ENCODE measurements at places on chromosomes 7 and 10.

DNA sequence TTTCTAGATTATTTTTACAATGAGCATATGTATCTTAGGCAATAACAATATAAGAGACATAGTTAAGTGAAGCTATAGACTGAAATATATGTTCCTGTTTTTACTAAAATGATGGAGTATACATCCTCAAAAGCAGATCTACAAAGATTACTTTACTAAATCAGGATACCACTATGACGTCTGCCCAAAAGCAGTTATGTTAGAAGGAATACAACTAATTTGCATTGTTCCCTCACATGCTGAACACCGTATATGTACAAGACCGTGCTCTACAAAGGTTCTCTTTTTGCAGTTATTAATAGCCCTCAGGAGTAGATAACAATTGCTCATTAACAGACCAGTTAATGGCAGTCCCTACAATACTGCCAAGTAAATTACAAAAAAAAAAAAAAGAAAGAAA, 137.5 kb downstream of the CD36 start:
- DNase-seq, result no peak

- no peak for DNase-seq
Observed at GRCh38 chr10:79017882-79018520, 50.8 kb upstream of the ZMIZ1 start.

- DNase-seq, result no peak
Observed at GRCh38 chr7:150398108-150398964, 19.2 kb downstream of the ZNF775 start.

DNA sequence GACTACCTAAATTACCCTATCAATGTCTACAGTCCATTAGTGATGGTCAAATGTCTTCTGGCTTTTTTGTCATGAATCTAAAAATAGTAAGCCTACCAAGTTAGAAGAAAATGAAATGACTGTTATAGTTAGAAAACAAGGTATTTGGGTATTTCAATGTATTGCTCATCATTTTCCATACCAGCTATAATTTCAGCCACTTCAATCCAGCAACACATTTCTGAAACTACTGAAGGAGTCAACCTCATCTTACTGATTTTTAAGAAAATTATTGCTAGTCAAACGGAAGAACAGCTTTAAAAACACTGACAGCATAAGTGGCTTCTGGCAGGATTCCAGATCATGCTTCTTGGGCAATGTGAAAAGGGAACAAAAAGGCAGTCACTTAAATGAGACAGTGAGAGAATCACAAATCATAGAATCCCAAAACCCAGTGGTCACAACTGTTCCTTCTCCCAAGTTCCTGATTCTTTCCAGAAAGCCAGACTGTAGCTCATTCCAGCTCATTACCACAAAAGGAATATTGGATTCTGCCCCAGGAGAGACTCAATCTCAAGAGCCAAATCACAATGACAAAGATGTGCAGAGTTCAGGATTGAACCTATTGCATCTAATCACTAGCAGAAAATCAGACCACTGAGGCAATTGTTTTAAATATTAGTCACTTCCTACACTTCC, 61.2 kb upstream of the LRRN3 start:
- DNase-seq, result peak; percentile 32

- no peak for DNase-seq
Observed at GRCh38 chr10:116737627-116738327, 4.6 kb downstream of the HSPA12A start.

- DNase-seq, result no peak
Observed at GRCh38 chr7:66758950-66759628, 18.6 kb downstream of the RABGEF1 start.

DNA sequence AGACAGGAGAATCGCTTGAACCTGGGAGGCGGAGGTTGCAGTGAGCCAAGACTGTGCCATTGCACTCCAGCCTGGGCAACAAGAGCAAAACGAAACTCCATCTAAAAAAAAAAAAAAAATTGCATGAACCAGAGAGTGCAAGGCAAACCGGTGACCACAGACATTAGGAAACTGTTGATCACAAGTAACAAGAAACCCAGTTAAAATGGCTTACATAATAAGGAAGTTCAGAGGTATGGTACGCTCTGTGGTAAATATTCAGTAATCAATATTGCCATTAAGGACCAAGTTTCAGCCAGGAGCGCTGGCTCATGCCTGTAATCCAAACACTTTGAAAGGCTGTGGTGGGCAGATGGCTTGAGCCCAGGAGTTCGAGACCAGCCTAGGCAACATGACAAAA, 9.2 kb upstream of the NT5C2 start:
- DNase-seq, result no peak

- DNase-seq, result no peak
Observed at GRCh38 chr7:134946260-134946659, 40.0 kb upstream of the AGBL3 start.

DNA sequence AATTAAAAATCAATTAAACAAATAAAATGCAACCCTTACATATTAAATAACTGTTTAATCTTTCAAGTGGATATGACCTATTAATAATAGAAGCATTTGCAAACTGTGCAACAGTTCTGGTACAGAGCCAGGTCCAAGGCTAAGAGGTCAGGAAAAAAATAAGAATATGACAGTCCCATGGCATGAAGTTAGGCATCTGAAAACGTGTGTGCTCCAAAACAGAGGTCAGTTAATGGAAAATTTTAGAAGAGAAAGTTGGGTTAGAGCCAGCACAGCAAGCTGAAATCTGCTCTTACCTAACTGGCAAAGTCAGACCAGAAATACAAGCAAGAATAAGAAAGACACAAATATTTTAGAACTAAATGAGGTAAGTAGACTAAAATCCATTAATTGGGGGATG, 757.7 kb downstream of the GRM8 start:
- no peak for DNase-seq

- no peak for DNase-seq
Observed at GRCh38 chr7:88361357-88361756, 54.7 kb upstream of the STEAP4 start.

DNA sequence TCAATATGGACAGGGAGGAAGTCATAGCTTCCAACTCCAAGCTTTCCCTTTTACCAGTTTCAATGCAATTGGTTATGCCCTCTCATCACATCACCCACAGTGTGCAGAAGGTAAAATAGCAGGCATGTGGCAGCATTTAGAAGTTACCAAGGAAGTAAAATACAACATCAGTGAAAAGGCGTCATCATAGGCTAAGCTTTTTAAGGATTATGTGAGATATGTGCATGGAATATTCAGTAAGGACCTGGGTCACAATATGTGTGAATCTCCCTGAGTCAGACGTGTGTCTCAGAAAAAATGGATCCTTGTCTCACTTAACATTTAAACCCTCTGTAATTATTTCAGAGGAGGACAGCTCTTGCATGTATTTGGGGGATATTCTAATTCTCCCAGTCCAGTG, 522.8 kb upstream of the POM121L12 start:
- DNase-seq, result no peak

GRCh38 chr10:96097865-96098264, 32.2 kb upstream of the ZNF518A start:
- DNase-seq, result no peak

- DNase-seq, result no peak
Observed at GRCh38 chr10:30346615-30347014, 2.5 kb downstream of the MTPAP start.

GRCh38 chr7:6242561-6242960, 29.9 kb downstream of the CYTH3 start:
- no peak for DNase-seq

DNA sequence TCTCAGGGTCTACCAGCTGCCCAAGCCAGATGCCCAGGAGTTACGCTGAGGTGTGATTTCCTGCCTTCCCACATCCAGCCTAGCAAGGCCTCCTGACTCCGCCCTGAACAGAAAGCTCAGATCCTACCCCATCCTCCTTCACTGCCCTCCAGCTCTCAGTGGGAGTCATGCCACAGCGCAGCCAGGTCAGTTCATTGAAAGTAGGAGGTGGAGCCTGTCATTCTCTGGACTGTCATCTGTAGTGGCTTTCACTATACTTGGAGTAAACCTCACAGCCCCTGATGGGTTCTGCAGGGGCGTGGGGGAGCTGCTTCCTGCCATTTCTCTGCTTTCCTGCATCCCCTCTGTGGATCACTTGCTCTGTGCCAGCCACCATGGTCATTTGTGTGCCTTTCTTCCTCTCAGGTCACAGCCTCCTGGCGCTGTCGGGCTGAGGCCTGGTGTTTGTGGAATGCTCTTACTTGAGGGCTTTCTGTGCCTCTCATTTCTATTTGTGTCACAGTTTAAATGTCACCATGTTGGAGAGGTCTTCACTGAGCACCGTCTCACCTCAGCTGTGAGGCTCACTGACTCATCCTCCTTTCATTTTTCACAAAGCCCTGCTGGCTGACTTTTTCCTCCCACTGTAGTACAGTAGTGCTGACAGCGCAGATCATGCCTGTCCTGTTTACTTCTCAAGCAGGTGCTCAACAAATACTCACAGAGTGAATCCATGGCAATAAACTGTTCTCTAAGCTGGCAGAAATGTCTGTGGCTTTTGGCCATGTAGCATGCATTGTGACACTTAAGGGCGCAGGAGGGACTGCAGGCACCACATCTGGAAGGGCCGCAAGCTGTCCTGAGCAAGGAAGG, 61.0 kb upstream of the TMEM248 start:
- DNase-seq, result no peak

DNA sequence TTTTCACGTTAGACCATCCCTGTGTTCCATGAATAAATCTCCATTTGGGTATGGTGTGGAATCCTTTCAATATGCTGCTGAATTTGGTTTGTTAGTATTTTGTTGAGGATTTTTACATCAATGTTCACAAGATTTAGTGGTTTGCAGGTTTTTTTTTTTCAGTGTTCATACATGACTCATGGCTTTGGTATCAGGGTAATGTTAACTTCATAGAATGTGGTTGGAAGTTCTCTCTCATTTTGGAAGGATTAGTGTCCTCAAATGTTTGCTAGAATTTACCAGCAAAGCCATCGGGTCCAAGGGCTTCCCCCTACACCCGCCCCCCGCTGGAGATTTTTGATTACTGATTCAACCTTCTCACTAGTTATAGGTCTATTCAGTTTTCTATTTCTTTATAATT, 398.0 kb downstream of the NXPH1 start:
- DNase-seq, result no peak

GRCh38 chr10:77236029-77236428, 401.6 kb downstream of the KCNMA1 start:
- no peak for DNase-seq

DNA sequence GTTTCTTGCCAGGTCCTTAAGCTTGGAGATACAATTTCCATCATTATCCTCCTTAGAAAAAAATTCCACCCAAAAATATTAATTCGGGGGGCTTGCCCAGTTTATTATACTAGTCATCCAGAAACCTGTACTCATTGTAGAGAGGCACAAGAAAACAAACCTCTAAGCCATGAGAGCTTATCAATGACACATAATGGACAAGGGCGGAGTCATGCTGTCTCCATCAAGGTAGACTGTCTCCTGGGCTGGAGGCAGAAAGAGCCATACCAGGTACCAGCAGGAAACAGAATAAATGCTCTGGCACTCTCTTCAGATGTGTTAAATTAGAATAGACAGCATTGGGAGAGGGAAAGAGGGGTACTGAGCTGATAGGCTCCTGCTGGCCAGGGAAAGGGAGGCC, 69.8 kb upstream of the GSDME start:
- no peak for DNase-seq

DNA sequence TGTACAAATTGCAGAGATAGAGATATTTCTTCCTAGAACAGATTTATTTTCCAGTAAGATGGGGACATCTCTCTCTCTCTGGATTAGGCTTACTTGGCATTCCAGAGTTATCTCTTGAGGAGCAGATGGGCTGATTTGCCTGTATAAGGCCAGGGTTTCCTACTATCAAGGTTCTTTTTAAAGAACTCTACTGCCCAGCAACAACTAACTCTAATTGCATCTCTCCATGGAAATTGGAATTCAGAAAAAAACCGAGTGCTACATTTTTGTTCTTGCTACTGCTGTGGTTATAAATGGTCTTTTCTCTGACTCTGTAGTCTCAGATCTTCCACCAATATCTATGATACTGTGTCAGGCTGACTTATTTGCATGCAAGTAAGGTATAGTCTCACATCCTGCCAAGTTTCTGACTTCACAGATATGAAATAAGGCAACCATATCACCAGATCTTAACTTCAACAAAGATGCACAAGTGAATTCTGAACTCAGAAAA, 161.1 kb downstream of the CRPPA start:
- no peak for DNase-seq

- no peak for DNase-seq
Observed at GRCh38 chr7:37945336-37945735, 24.9 kb downstream of the EPDR1 start.

DNA sequence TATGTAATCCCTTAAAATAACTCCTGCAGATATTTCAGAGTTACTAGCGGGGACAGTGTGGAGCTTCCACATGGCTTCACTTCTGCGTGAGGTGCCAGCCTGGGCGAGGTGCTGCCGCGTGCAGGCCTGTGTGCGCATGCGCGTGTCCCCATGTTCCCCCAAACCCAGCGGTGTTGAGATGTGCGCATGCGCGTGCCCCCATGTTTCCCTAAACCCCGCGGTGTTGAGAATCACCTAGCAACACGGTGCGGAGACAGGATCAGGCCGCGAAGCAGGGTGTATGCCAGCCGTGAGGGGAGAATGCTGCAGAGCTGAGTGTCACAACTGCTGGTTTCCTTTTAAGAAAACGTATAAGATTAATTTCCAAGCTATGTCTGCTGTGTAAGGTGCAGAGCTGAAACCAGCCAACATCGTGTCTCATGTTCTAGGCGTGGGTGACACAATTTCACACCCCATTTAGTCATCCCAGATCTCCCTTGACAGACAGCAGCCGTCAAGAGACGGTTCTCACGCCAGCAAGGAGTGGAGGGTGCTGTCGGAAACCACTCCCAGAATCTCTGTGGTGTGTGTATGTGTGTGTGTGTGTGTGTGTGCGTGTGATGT, 71.9 kb upstream of the ADARB2 start:
- no peak for DNase-seq

DNA sequence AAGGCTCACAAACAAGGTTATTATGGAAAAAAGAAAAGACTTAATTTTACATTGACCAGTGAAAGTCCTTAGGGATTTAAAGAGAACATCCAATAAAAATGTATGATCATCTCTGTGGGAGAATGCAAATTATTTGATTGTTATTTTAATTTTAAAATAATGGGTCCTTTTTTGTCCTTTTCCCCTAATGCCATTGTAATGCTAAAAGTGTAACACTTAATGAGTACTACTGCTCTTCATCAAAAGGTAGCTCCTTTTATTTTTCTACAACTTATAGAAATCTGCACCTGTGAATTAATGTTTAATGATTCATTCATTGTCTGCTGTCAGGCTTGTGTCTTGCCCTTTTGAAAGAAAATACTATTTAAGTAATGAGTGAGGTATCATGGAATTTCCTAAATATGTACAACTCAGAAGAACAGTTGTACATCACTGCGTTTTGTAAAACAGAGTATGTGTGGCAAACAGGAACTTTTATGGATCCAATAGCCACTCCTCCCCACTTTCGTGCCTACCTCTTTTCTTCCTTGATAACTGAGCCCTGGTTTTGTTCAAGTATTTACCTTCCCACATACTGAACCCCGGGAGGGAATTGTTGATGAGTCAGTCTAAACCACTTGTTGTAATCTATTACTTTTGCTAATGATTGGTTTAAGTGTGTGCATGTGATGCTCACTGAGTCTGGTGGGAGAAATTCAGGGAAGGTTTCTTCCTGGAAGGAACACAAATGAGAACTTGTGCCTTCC, 19.9 kb upstream of the TRUB1 start:
- no peak for DNase-seq

Data from BE2C (cell line).